GM23338 (cell line): ENCODE measurements at places on chromosomes 3 and 15.
A peak's percentile ranks its signal among the peaks of the same experiment; 100 is the strongest.

- no peak for DNase-seq
These were observed 149.4 kb upstream of the SLC6A11 start for GRCh38 chr3:10666621-10667020.

DNA sequence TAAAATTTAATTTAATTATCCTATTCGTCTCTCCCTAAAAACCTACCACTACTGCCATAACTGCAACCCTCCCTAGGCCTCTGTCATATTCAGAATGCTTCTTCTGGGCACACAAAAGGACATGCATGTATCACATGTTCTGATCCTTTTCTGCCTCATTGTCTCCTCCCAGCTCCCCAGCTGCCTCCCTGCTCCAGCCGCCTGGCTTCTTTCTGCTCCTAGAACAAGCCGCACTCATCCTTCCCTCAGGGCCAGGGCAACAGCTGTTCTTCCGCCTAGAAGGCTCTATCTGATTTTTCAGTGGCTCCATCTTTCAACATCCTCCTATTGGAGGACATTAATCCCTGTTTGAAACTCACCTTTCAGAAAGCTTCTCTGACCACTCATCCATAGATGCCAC is 38.6 kb downstream of the TMED3 start:
- DNase-seq = no peak

GRCh38 chr3:111539351-111540331 is 2.4 kb upstream of the CD96 start:
- DNase-seq = peak; percentile 78

GRCh38 chr15:79994615-79995014 is 23.6 kb upstream of the BCL2A1 start:
- no peak for DNase-seq

GRCh38 chr3:146640955-146641867 is 36.1 kb upstream of the PLSCR5 start:
- peak; percentile 76 for DNase-seq

DNA sequence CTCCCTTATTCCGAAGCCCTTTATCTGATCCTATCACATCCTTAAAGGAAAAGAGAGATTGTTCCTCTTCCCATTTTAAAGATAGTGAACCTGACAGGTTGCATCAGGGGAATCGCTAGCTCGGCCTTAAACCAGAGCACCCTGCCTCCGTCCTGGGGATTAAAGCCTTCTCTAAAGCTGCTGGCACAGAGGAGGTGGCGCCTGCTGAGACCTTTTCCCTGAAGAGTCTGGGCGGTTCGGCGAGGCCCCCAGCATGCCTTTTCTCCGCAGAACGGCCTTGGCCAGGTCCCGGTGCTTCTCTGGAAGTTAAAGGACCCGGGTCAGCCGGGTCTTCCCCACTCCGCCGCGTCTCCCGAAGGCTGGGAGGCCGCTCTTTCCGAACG is 593 bp downstream of the FAM219B start:
- peak; percentile 57 for DNase-seq

DNA sequence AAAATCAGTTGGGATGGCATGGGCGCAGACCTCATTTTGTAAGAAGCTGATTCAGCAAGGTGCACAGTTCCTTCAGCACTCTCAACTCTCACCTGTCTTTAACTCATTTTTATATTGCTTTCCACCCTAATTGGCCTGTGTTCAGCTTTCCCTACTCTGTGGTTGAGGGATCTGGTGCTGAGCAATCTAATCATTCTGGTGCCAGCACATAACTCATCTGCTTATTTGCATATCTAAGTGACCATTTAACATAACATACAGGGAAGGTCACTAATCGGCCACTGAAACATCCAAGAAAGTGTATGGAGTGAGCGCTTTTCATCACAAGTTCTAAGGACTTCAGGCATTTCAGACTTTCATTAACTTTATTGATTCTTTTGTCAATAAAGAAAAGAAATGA is 303.4 kb upstream of the ROPN1 start:
- DNase-seq = no peak

DNA sequence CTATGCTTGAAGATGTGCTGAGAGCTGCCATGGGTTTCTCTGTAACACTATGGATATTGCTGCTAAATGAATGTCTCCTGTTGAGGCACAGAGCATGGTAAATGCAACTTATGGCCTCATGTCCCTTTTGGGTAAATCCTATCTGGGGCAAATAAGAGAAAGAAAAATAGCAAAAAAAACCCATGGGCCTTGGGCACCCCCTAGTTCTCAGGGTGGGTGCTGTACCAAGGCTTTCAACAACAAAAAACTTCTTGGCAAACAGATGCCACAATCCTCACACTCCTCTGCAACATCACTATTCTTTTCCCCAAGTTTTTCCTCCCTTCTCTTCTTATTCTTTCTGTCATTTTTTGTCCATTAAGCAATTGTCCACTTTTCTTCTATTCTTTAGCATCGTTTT is 340.1 kb upstream of the ROBO2 start:
- peak; percentile 25 for DNase-seq
